ENCODE measurements at places on chromosomes 4 and X. TPM values are rescaled to one million over a fixed set of nuclear protein-coding genes. Genes with fewer than 3 reads are reported as not detected.

The CYLC1 gene
- not detected for total RNA-seq

The AKAP14 gene
- not detected for total RNA-seq

The CCNB3 gene
- 1.4 TPM for total RNA-seq

The EMCN gene
- not detected for total RNA-seq

The ZNF711 gene
- total RNA-seq: 3.4 TPM

The GRIA3 gene
- not detected for total RNA-seq

The USP17L20 gene
- total RNA-seq: not detected

The NPY2R gene
- not detected for total RNA-seq

The XAGE5 gene
- not detected for total RNA-seq

The DCX gene
- not detected for total RNA-seq
